ENCODE measurements at places on chromosomes 4 and X.

GRCh38 chr4:142663828-142664227 lies 182.3 kb downstream of the INPP4B start:
- peak; percentile 18 for DNase-seq

DNA sequence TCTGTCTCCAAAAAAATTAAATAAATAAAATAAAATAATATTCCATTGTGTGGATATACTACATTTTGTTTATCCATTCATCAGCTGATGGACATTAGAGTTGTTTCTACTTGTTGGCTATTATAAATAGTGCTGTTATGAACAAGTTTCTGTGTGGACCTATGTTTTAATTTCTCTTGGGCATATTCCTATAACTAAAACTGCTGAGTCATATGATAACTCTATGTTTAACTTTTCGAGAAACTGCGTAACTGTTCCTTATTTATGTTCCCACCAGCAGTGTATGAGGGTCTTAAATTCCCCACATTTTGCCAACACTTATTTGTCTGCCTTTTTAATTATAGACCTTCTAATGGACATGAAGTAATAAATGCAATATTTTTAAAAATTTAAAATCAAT lies 369.5 kb downstream of the CHIC1 start:
- DNase-seq: no peak

GRCh38 chrX:133923113-133923512 lies 62.3 kb downstream of the GPC3 start:
- no peak for DNase-seq

DNA sequence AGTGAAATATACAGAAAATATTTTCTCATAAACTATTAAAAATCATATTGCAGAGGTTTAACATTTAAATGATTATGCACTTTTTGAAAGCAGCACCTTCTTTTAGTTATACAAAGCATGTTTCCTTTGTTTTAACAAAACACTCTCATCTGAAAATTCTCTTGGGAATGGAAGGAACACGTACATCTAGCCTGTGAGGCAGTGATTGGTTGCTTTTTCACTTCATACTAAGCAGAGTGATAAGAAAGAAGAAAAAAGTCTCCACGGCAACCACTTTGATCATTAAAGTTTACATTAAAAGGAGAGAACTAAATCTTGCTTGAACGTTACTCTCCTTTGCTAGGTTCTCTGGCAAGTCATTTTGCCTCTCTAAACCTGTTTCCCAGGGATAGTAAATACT lies 41.7 kb upstream of the H2AZ1 start:
- no peak for DNase-seq

GRCh38 chrX:56368962-56369361 lies 136.8 kb downstream of the KLF8 start:
- DNase-seq: no peak

DNA sequence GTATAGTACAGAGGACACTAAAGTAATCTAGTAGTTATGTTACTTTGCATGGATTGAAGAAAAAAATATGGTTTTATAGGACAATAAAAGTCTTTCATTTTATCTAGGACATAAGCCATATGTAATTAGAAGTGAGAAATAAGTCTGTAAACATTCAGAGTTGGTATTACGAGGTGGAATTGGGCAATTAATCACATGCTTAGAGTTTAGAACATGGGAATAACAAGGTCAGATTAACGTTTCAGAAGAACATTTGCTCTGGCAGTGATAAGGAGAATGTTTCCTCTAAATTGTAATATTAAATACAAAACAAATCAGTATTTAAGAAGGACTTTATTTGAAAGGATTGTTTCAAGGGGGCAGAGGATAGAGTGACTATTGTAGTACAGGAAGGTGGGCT lies 15.6 kb upstream of the SULT1E1 start:
- no peak for DNase-seq

DNA sequence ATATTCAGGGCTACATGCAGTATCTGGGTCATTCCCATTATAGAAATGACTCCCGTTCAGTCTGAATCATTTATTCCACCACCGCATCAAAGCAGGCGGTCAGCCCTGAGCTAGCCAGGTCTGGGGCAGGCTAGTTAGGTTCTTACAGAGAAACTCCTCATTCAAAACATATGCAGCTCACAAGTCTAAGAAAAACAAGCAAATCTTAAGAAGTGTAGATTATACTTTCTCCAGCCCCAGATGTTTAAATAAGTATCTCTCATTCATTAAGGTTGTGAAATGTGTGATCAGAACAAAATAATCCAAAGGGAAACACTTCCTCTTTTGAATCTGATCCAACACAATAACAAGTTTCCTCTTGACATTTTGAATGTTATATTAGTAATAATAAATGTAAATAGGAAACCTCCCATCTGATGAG lies 441.9 kb downstream of the INPP4B start:
- no peak for DNase-seq

DNA sequence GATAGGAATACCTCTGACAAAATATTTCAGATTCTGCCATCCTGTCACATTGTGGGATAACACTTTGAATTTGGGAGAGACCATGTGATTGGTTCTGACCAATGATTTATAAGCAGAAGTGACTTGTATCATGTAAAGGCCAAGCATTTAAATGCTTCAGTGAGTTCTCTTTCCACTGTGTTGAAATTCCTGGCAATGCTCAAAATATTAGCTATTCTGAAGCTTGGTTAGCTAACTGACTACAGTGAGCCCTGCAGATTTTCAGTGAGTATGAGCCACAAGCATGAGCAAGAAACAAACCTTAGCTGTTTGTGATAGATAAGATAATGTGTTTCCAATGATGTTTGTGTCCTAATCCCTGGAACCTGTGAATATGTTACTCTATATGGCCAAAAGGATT lies 562.8 kb upstream of the AADAT start:
- DNase-seq: no peak

DNA sequence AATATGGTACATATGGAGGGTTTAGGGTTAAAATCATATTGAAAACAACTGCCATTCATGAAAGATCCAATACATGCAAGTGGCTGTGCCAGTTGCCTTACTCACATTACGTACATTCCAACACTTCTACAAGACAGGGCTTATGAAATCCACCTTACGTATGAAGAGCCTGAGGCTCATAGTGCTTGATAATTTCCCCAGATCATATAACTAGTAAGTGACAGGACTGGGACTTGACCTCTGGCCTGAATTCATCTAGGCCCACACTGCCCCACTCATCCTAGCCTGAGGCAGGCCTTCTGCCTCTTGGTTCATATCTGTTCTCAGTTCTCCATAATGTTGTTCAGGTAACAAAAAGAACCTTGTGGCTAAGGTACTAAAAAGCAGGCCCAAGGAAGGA lies 226.3 kb downstream of the FGF13 start:
- DNase-seq: no peak

GRCh38 chr4:24720436-24720835 lies 74.9 kb upstream of the SOD3 start:
- DNase-seq: peak; percentile 6

DNA sequence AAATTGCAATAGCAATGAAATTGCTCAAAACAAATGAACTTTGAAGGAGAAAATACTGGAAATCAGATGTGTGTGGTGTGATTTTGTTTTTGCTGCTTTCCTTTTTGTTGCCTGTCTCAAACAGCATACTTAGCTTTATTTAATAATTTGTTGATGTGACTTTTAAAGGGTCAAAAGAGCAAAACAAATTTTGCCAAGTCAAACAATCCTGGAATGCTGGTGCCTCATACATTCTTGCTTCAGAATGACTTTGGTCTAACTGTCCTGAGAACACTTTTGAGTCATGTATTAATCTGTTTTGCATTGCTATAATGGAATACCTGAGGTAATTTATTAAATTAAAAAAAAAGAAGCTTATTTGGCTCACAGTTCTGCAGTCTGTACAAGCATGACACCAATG lies 3.4 kb downstream of the PF4V1 start:
- peak; percentile 7 for DNase-seq

GRCh38 chr4:18480928-18481327 lies 459.4 kb upstream of the LCORL start:
- no peak for DNase-seq

- DNase-seq: no peak
Observed at GRCh38 chr4:2320152-2320551, 58.2 kb upstream of the MXD4 start.

DNA sequence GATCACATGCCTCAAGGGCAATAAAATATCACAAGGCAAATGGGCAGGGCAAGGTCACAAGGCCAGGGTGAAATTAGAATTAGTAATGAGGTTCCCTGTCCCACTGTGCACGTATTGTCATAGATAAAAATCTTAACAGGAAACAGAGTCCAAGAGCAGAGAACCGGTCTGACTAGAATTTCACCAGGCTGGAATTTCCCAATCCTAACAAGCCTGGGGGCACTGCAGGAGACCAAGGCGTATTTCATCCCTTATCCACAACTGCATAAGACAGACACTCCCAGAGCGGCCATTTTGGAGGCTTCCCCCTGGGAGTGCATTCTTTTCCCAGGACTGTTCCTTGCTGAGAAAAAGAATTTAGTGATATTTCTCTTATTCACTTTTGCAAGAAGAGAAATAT lies 25.9 kb upstream of the PRDM5 start:
- DNase-seq: no peak

- no peak for DNase-seq
Observed at GRCh38 chrX:146477341-146477740, 332.2 kb upstream of the CXorf51B start.

DNA sequence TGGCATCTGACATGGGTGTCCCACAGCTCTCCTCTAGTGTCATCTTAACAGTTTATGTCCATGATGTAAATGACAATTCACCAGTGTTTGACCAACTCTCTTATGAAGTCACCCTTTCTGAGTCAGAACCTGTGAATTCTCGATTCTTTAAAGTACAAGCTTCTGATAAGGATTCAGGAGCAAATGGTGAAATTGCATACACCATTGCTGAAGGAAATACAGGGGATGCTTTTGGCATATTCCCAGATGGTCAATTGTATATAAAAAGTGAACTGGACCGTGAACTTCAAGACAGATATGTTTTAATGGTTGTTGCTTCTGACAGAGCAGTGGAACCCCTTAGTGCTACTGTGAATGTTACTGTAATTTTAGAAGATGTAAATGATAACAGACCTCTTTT lies 4.6 kb downstream of the FAT4 start:
- peak; percentile 67 for DNase-seq

- no peak for DNase-seq
Observed at GRCh38 chr4:114312338-114312737, 286.3 kb upstream of the UGT8 start.

GRCh38 chrX:68693481-68694434 lies 46.3 kb downstream of the STARD8 start:
- peak; percentile 28 for DNase-seq

GRCh38 chr4:14787221-14787620 lies 215.1 kb upstream of the CPEB2 start:
- DNase-seq: no peak

DNA sequence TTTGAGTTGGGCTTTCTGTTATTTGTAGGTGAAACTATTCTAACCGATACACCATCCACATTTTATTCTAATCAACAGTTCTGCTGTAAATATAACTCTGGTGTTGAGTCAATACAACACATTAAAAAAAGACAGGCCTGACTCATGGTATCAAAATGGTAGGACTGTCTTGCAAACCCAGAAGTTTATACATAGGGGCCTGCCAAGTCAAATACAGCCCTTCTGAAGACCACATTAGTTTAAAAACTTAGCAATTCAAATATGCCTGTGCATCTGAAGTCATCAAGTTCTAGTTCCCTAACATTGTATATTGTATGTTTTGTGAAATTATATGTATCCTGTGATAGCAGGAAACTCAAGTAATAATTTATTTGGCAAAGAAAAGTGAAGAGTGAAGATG lies 24.4 kb upstream of the PDE5A start:
- DNase-seq: peak; percentile 28

- peak; percentile 24 for DNase-seq
Observed at GRCh38 chr4:74033739-74034138, 4.8 kb downstream of the CXCL3 start.

- no peak for DNase-seq
Observed at GRCh38 chr4:120761070-120761469, 161.5 kb downstream of the PRDM5 start.

DNA sequence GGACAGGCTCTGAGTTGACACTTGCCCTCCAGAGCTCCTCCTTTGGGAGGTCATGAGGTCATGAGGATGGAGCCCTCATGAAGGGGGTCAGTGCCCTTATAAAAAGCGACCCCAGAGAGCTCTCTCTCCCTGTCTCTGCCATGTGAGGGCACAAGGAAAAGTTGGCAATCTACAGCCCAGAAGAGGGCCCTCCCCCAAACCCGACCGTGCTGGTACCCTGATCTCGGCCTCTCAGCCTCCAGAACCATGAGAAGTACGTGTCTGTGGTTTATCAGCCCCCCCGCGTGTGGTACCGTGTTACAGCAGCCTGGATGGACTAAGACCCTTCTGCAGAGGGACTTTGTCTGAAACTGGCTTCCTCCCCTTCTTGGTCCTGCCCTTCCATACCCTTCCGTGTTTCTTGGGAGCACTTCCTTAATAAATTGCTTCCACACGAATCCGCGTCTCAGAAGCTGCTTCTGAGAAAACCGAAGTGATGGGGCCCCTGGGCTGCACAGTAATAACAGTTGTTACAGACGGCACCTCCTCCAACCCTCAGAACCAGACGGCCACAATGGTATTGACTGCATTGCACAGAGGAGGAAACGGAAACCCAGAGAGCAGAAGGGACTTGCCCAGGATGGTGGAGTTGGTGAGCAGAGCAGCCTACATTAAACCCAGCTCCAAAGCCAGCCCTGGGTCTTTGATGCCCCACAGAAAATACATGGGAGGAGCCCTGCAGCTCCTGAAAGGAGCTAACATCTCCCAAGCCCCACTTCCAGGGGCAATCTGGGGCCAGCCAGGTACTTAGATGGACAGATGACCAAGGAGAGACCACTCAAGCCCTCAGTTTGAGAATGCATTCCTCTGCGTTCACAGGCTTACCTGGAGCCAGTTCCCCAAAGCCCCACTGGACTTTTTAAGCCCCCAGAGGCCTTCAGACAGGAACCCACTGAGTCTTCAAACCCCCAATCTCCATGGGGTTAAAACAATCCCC lies 242.7 kb downstream of the BCOR start:
- no peak for DNase-seq

DNA sequence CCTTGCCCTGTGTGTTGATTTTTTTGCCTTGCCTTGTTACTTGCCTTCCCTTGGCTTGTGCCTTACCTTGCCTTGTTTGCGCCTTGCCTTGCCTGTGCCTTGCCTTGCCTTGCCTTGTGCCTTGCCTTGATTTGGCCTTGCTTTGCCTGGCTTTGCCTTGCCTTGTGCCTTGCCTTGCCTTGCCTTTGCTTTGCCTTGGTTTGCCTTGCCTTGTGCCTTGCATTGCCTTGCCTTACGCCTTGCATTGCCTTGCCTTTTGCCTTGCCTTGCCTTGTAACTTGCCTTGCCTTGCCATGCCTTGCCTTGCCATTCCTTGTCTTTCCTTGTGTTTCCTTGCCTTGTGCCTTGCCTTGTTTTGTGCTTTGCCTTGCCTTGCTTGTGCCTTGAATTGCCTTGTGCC lies 94.6 kb downstream of the TAB3 start:
- no peak for DNase-seq

GRCh38 chr4:101697266-101697665 lies 93.3 kb upstream of the BANK1 start:
- DNase-seq: no peak
